ENCODE measurements at places on chromosomes 2 and 18.

DNA sequence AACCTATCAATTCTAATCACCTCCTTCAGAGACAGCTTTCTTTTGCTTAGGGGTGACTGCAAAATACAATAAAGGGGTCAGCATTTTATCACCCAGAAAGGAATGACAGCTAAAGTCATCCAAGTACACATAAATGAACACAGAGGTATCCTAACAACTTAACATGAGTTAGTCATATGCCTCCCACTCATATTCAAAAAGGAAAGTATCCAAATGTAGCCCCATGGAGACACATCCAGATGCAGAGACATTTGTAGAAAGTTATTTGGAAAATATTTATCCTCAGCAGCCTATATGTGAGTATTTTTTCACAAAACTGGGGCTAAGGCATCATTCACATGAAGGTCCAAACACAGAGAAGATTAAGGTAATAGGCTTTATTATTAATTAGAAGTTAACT is 1579.7 kb upstream of the SLC39A10 start:
- no peak for DNase-seq

DNA sequence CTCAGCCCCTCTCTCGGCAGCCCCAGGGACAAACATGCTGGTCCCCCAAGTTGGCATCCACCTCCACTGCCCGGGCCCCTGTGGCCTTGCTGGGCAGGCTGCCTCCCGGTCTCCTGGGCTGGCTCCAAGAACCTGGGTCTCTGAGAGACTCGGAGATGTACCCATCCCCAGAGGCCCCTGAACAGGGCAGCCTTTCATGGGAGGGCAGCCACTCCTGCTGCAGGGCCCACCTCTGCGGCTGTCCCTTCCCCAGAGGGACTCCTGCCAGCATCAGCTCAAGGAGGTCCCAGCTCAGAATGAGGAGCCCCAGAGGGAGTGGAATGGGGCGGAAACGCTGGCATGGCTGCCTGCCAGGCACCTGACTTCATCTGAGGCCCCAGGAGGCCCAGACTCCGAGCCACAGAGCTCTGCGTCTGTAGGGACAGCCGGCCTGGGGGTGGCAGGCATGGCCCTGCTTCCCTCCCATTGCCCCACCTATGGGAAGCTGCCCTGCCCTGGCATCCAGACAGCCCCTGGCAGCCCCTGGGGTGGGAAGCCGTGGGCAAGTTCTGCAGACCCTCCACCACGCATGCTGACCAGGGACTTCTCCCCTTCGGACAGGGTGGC is 857 bp upstream of the CROCC2 start:
- DNase-seq, result no peak

GRCh38 chr2:210955591-210955990 is 399.2 kb downstream of the CPS1 start:
- no peak for DNase-seq

DNA sequence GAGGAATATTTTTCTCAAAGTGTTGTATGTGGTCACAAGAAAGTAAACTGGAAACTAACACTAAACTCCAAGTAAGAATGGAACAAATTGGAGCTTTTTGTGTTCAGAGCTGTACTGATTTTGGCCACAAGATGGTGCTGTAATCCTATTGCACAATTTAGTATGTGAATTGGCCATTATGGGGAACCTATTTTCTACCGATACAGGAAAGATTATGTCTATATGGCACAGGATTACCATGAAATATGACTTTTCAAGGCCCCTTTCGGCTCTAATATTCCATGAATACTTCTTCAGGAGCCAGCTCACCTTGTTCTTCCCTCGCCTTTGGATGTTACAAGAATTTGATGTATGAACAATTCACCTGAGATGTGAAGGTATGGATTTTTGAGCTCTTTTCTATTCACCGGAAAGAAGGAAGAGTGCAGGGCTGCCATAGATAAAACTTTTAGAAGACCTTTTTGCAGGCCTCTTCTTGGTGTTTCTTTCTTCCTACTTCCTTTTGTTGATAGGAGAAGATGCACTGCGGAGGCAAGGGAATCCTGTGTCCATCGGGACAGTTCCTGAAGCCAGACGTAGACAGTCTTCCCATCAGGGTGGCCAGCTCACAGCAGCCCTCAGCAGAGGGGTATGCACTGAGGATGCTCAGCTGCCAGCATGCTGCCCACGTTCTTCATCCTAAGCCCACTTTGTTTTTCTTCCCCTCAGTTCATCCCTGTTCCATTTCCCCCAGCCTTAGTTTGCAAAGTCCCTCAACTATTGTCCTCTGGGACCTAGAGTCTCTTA is 13.3 kb downstream of the MRPL44 start:
- DNase-seq, result peak; percentile 39

GRCh38 chr2:122191331-122191730 is 435.9 kb downstream of the TSN start:
- DNase-seq, result no peak

DNA sequence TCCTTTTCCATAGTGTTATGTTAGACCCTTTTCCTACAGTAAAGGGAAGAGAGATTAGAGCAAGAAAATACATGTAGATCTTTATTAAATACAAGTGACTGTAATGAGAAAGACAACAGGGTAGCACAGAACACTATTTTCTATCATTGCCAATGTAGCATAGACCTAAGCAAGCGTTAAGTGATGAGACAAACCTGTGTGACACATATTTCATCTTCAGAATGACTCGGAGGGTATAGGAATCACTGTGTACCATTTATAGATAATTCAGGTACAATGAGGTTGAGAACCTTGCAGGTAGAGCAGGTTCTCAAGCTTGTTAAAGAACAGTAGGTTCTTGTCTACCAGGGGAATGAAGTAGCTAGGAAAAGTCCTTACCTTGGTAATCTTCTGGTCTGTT is 15.9 kb downstream of the PDIA6 start:
- no peak for DNase-seq

DNA sequence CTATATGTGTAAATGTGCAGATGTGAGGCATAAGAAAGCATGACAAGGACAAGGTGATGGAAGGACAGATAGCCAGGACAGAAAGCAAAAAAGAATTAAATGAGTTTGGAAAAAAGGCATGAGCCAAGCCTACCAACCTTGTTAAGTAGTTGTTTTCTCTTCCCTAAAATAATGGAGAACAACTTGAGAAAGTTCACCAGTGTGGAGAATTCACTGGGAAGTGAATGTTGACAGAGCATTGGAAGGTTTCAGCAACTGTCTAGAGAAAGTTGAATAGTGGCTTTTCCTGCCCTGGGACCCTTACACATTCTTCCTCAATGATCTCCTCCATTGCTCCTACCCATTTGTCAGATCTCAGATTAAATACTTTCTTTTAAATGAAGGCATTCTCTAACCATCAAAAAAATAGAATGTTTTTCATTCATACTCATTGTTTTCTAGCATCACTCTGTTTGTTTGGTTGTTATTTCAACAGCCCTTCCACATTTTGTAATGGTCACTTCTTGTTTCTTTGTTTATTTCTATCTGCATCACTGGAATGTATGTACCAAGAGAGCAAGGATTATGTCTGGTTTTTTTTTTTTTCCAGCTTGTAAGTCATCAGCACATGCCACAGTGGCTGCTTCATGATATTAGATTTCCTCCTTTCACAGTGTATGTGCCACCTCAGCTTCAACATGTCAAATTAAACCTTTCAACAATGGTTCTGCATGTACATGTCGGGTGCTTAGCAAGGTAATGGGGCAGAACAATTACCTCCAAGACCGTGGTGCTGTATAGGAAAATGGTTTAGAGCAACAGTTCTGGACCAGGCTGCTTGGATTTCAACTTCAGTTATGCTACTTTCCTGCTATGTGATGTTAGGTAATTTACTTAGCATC is 586.0 kb upstream of the VRK2 start:
- no peak for DNase-seq

DNA sequence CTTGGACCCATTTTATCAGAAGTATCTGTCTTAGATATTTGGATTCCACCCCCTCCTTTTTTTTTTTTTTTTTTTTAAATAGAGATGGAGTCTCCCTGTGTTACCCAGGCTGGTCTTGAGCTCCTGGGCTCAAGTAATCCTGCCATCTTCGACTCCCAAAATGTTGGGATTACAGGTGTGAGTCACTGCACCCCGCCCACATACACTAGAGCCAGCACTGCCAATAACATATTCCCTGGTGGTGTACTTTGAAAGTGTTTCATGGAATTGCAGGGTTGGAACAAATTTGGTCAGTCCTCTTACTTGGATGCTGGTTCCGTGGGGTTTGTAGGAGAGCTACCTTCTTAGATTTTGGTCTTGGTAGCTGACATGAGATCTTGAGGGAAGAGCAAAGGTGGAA is 15.0 kb downstream of the PDCL3 start:
- DNase-seq, result no peak

DNA sequence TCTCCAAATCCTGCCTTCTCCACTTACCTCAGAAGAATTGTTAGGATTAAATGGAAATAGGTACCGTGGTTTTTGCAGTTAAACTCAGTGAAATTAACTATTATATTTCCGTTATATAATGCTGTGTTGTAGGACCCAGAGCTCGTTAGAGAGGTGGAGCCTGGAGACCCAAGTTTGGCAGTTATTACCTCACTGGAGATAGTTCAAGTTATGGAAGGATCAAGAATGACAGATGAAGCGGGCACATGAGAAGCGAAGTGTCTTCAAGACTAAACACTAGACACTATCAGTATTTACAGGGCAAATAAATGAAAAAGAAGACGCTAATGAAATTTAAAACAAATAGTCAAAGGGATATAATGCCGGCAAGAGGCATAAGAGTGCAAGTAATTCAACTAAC is 866 bp downstream of the CWC22 start:
- DNase-seq, result no peak

DNA sequence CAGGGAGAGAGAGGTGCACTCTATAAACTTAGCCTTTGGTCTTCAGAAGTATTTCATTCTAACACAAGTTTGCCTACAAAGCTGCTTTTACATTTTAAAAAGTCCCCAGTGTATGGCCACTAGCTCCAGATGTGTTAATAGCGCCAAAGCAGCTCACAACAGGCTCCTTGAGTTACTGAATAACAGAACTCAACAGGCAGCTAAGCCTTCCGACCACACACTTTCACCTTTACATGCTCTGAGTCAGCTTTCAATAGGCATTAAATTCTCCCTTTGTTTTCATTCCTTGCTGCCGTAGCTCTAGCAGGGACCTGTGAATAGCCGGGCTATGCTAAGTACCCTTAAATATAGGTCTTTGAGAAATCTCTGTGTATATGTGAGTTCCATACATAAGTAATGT is 262.8 kb upstream of the PARD3B start:
- DNase-seq, result no peak

GRCh38 chr18:62152844-62153243 is 34.0 kb downstream of the PIGN start:
- DNase-seq, result no peak

- DNase-seq, result no peak
Measured at GRCh38 chr2:152383702-152384101, 48.7 kb downstream of the FMNL2 start.

DNA sequence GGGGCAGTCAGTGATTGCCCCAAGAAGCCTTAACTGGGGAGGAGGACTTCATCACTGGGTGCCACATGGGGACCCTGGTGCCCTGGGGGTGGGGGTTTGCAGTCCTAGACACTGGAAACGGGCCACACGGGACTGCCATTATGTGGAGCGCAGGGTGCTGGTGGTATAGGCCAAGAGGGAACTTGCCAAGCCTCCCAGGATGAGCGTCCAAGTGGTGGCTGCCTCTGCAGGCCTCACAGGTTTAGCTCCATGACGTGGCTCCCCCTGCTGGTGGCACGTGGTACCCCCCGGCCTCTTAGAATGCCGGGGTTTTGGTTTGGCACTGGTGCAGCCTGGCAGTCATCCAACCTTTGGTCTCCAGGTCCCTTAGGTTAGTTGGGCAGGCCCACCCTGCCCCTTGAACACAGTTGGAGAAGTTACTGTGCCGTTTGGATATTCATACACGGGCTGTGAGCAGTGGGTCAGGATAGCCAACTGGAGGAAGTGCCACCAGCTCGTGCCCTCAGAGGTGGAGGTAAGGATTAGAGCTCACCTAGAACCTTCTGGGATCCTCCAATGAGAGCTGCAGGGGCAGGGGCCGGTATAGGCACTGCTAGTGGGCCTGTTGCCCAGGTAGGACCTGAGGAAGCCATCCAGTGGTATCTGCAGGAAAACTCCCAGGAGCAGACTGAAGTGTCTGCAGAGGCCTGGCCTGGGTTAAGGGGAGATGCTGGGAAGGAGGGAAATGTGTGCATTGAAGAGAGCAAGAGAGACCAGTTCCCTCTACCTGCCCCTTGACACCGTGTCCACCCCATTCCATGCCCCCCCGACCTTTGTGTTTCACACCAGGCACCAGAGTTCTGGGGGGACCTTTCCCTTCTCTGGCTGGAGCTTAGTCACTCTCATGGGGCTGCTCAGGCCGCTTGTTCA is 5.7 kb downstream of the PTMA start:
- peak; percentile 94 for DNase-seq

DNA sequence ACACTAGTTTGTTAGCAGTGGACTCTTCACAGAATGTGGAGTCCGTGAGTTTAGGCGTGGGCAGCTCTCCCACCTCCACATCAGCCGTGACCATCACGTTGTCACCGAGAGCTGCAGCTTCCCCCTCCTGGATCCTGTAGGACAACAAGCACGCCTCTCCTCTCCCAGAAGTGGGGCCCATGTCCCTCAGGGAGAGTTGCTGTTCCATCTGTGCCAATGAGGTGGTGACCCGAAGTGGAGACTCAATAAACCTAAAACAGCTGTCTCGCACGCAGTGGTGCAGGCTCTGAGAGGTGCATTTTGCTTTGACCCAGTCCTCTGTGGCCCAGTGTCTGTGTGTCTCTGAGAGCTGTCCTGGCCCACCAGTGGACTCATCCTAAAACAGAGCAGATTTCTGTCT is 456.5 kb upstream of the SOX11 start:
- no peak for DNase-seq

DNA sequence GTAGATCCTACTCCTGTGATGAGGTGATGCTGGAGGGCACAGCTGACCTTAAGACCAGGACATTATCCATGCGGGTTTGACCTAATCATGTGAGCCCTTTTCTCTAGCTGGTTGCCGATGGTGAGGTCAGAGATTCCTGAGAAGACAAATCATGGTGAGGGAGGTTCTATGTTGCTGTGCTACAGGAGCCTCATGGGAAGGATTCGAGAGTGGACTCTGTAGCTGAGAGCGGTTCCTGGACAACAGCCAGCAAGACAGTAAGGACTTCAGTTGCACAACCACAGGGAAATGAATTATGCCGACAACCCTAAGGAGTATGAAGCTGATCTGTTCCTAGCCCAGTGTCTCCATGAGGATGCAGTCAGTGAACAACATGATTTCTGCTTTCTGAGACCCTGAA is 80.4 kb downstream of the EPB41L3 start:
- DNase-seq, result no peak

- no peak for DNase-seq
Measured at GRCh38 chr18:50812834-50813233, 7.0 kb downstream of the MRO start.

DNA sequence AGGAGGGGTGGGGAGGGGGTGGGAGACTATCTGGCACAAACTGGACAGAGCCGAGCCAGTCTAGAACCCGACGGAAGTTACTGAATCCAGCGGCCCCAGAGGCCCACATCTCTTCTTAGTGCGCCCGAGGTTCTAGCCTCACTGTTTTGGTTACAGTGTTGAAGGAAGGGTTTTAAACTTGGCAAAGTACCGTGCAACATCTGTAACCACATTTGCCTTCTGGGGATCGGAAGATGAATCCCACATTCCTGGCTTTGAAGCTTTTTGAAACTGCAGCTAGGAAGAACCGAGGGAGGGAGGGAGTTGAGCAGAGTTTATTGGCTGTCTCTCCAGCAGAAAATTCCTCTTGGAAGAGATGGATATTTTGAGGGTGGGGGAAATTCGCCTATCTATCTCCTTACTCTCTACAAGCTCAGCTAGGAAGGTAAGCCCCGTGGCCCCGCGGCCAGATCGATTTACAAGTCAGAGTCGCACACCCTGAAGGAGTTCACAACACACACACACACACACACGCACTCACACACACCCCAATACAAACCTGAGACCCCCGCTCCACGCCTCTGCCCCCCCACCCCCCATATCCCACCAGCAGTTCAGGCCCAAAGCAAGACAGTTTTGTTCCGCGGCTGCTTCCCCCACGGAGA is 1.0 kb downstream of the ACVR1 start:
- peak; percentile 23 for DNase-seq
